Caudate nucleus (tissue), 63 donors: ENCODE measurements at places on chromosomes 4 and X.

GRCh38 chrX:456551-457291 is 70.0 kb upstream of the PPP2R3B start:
- DNase-seq, result no peak

GRCh38 chr4:174604198-174604597 is 81.9 kb upstream of the HPGD start:
- DNase-seq, result no peak

DNA sequence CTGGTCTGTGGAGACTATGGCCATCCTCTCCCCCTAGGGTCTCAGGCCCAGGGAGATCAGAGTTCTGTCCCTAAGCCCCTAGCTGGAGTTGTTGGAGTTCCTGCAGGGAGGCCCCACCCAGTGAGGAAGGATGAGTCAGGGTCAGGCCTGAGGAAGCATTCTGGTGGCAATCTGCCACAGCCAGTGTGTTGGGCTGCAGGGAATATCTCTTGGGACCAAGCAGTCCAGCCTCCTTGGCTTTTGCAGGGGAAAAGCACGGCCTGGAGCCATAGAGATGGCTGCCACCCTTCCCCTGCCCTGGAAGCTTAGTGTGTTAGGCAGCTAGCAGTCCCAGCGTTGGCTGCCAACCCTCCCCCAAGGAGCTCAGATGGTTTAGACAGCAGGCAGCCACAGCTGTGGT is 202.4 kb downstream of the RTL9 start:
- DNase-seq, result no peak

GRCh38 chrX:48891402-48892288 is 5.9 kb downstream of the TIMM17B start:
- peak; percentile 47 for DNase-seq

GRCh38 chrX:86047936-86048280 is 550 bp upstream of the CHM start:
- DNase-seq, result no peak

DNA sequence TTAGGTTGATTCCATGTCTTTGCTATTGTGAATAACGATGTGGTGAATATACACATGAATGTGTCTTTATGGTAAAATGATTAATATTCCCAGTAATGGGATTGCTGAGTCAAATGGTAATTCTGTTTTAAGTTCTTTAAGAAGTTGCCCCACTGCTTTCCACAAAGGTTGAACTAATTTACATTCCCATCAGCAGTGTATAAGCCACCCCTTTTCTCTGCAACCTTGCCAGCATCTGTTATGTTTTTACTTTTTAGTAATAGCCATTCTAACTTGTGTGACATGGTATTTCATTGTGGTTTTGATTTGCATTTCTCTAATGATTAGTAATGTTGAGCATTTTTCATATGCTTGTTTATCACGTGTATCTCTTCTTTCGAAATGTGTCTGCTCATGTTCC is 503.3 kb downstream of the PCDH18 start:
- no peak for DNase-seq

DNA sequence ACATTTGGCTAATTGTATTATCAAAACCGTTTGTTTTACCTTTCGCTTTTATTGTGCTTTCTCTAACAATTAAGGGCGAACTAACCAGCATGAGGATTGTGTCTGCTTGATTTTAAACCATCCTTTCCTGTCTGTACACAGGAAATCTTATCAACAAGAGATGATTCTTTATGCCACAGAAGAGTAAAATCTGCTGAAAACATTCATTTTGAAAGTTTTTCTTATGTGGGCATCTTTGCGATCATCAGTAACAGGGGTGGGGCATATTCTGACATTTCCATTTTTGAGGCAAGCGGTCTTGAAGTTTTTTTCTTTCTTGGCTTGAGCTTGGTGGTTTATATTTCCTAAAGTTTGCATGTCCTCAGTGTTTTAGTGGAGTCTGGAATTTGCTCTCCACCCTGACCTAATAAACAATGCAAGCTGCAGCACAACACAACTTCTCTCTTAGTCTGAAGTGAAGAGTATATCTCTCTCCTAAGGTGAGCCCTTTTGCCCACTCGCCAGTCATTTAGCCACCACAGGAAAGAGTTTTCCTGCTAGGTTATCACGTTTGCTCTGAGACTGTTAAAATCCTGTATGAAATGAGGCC is 26.6 kb downstream of the NFKB1 start:
- DNase-seq, result no peak

DNA sequence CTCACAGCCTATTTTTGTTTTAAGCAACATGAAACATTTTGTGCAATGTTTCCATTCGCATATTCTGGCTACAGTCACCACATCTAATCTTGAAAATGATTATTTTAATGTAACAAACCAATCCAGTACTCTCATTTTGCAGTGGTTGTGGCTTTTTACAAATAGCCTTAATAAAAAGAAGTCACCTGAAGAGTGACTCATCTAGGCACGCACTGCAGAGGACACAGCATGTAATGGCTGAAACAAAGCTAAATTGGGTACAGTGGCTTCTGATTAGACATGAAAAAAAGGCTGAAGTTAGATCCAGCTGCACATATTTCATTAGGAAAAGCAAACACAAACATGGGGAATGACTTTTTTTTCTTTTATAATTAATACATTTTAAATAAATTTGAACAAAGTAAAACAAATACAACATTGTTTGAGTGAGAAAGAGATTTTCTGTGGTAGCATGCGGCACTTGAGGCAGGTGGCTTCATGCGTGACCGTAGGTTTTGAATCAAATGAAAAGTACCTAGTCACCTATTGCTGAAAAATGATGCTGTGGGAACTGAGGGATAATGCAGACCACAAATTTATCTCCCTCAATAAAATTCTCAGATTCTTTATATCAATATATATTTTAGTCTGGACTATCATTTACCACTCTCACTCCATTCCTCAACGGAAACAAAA is 240.8 kb upstream of the DDX53 start:
- DNase-seq, result no peak

- DNase-seq, result no peak
Observed at GRCh38 chr4:16772366-16772850, 126.0 kb downstream of the LDB2 start.

DNA sequence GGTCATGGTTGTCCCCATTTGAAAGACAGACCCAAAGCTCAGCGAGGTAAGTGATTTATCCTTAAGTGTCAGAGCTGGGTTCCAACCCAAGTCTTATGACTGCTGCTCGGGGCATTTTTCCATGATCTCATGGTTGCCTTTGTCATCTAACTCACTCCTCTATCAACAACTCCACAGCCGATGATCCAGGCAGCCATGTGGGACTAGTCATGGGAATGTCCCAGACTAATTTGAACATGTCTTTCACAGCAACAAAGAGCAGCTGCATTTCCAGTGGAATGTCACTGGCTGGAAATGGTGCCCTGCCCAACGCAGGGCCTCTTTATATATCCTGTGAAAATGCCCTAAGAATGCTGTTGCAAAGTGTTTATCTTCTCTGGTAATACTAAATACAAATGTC is 284.8 kb upstream of the PPARGC1A start:
- no peak for DNase-seq

DNA sequence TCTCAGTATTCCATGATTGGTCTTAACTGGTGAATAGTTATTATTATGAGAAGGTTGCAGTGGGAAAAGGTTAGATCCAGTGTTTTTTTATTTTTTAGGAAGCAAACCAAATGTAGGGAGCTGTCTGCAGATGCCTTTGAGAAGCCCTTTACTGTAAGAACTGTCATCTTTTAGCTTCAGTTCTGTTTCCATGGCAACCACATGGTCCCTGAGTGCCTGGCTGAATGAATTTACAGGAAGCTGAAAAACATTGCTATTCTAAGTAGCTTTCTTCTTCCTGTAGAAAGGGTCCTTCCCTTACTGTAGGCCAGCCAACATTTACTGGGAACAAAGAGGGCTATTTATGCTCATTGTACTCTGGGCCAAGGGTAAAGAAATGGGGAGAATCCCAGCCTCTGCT is 103.3 kb downstream of the DCLK2 start:
- DNase-seq, result no peak

DNA sequence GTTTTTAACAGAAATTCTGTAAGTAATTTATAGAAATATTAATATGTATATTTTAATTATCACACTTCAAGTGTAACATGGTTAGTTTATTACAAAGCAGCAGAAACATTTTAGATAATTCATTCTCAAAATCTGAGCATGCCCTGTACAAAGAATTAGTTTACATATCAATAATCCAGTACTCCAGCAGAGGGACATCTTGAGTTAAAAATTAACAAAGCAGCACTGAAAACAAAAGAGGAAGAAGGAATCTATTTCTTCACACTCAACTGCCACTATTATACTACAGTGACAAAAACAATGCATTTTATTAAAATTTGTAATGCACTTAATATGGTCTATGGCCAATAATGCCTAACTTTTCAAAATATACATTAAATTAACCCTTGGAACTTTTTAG is 179.1 kb upstream of the KLHL4 start:
- DNase-seq, result no peak

DNA sequence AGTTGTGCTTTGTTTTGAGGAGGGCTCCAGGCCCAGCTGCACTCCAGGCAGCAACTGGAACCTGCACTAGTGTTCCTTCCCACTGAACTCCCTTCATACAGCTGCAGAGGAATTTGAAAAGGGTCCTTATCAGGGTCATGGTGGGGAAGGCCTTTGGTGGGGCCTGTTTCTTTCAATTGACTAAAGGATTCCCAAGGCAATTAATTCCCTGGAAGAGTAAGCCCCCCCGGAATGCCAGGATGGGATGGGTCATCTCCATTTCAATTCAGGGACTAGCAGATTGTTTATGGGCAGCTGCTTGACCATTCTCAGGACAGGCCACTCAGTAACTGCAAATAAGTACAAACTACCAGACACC is 45.3 kb downstream of the TSC22D3 start:
- DNase-seq, result no peak

DNA sequence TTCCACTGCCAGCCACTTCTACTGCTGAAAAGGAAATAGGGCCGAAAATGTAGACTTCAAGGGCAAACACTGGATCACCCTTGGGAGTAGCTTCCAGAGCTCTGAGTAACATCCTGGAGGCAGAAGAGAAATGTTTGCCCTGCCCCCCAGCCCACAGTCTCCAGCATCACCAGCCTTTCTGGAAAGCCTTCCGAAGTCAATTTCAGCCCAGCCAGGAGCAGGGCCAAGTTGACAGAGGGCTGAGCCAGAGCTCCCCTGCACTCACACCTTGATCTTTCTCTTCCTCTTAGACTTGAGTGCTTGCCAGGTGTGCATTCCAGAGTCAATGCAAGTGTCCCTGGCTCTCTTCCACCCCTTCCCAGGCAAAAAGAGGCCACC is 35.2 kb downstream of the SLC25A5 start:
- DNase-seq, result no peak

DNA sequence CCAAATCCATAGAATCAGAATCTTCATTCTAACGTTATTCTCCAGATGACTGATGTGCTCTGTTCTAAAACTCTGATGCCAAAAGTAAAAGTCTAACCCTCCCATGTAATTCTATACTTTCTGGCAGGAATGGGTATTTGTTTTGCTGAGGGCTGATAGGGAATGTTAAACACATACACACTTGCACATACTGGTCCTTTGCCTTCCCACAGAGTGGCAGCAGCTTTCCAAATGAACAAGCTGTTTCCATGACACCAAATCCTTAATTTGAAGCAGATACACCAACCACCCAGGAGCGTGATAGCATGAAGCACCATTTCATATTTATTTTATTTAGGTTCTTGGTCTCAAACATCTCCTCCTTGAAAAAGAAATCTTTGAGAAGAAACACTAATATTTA is 155.5 kb upstream of the PRDX4 start:
- DNase-seq, result no peak

- DNase-seq, result peak; percentile 49
Observed at GRCh38 chrX:72126539-72127140, 5.1 kb downstream of the RTL5 start.

- no peak for DNase-seq
Observed at GRCh38 chrX:151974336-151975227, at the start of gene GABRE. Gene GABRE (minus strand): TSS chrX:151974676. CDS start chrX:151974625, 51 bp downstream.

DNA sequence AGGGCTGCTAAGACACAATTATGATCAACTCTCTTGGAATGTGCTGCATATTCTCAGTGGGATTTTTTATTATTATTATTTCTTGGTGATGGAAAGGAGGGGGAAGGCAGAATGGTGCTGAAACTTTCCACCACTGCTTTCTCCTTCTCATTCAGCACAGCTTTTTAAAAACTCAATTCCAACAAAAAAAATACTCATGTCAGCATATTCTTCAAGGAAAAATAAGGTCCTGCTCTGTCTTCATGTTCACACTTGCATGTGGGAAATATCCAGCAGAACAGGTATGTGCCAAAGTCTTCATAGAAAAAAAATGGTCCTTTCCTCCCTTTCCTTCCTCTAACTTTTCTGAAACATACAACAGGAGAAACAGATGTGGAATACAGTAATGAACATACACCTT is 144.0 kb upstream of the ADAMTS3 start:
- no peak for DNase-seq

- no peak for DNase-seq
Observed at GRCh38 chr4:156865451-156865850, 106.1 kb downstream of the PDGFC start.

GRCh38 chr4:102557636-102558035 is 56.5 kb downstream of the NFKB1 start:
- no peak for DNase-seq

DNA sequence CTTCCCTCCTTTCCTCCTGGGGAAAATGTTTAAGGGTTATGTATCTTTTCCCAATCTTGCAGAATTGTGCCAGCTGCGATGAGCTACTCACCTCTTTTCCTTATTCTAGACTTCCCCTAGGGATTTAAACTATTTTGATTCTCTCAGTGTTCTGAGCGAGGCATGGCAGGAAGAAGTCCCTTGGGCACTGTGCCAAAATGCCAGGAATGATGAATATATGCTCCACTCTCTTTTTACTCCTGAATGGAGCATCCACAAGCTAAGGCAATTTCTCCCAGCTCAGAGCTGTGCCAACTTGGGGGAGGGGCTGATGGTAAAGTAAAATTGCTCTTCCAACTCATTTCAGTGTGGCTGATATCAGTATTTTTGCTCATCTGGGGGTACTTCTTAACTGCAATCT is 4.0 kb upstream of the C4orf17 start:
- no peak for DNase-seq

GRCh38 chr4:95367824-95368223 is 180.9 kb downstream of the UNC5C start:
- no peak for DNase-seq

GRCh38 chr4:178339769-178340168 is 897.5 kb upstream of the AGA start:
- DNase-seq, result no peak
